GM23248 (cell line): ENCODE measurements at places on chromosomes 2 and 18. TPM values are rescaled to one million over a fixed set of nuclear protein-coding genes. Genes with fewer than 3 reads are reported as not detected.

DNA sequence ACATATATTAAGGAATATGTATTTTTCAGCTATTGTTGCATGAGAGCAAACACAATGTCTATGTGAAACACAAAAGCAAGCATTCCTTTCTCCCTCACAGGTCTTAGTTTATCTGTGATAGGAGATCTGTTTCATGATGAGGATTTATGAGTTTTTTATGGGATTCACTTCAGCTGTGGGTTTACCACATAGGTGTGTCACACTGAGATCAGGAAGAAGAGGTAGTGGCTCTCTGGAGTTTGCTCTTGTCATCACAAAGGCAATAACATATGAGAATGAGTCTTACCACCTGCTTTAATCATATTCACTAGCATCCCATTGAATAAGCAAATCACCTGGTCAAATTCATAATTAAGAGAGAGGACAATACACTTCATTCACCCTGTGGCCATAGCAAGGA is 960.3 kb upstream of the SLC39A10 start:
- DNase-seq: no peak

ZSWIM2 gene
- not detected in 2 replicates for total RNA-seq

DNA sequence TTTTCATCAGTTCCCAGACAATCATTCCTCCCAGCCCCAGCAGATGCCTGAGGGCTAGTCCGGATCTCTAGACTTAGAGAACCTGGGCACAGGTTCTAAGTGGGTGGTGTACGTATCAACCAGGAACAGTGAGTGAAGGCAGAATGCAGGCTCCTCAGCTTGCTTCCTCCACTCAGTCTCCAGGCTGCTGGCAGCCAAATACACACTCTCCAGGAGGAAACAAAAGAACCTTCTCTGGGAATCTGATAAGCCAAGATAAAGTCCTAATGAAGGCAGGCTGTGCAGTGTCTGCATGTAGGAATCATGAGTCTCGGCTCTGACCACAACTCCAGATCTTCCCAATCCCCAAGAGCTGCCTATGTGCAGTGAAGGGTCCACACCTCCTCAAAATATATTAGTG is 245.7 kb downstream of the SP3 start:
- no peak for DNase-seq

GRCh38 chr2:212034841-212035585 is 503.6 kb downstream of the ERBB4 start:
- DNase-seq: no peak

GRCh38 chr2:204282525-204282924 is 262.8 kb upstream of the PARD3B start:
- DNase-seq: no peak

GRCh38 chr2:233036162-233036838 is 3.8 kb downstream of the NEU2 start:
- no peak for DNase-seq

MYL1 gene
- total RNA-seq: not detected in 2 replicates

DNA sequence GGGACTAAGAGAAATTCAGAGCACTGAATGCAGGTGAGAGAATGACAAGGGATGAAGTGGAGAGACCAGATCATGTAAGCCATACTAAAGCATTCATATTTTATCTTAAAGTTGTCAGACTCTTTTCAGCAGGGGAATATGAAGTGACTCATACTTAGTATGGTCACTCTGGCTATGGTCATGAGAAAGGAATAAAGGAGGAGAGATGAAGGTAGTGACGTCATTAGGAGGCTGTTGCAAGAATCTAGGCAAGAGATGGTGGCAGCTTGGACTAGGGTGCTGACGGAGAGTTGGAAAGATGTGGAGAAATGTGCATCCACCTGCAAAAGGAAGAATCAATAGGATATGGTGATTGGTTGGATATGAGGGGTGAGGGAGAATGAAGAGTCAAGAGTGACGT is 203.2 kb upstream of the ACVR2A start:
- peak; percentile 59 for DNase-seq

PCARE gene
- total RNA-seq: not detected in 2 replicates

ANKRD29 gene
- total RNA-seq: 8.9 and 9.2 TPM in 2 replicates

RAPGEF4 gene
- 2.2 TPM in 1 of 2 replicates, not detected in the other for total RNA-seq

ALPG gene
- total RNA-seq: not detected in 2 replicates

DNA sequence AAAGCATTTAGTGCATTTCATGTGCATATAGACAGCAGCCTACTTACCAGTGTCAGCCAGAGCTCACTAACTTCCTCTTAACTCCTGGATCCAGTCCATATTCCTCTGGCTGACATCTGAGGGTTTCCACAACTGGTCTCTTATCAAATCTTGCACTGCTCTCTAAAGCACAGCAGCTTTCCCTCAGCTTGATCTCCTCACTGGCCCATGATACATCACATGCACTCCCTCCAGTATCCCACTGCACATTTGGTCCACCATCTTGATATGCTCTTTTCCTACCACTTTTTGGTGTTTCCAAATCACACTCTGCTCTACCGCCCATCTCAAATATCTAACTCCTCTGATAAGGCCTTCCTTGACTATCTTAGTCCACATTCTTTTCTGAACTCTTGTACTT is 105.0 kb upstream of the ZFP36L2 start:
- DNase-seq: no peak

- no peak for DNase-seq
Observed at GRCh38 chr18:34077599-34077998, 147.1 kb downstream of the NOL4 start.

- DNase-seq: peak; percentile 5
Observed at GRCh38 chr18:13336841-13337240, 118.3 kb downstream of the LDLRAD4 start.

DNA sequence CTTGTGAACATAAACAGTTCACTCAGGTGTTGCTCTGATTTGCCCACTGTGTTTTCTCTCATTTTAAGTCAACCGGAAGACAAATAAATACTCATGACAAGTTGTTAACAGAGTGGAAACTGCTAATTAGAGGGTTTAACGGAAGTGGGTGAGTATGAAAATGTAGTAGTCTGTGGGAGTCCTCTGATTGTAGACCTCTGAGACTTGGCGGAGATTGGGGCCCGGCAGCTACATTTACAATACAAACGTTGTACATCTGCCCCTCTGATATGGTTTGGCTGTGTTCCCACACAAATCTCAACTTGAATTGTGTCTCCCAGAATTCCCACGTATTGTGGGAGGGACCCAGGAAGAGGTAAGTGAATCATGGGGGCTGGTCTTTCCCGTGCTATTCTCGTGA is 107.3 kb upstream of the FAM98A start:
- no peak for DNase-seq

- no peak for DNase-seq
Observed at GRCh38 chr18:58687871-58688308, 16.6 kb downstream of the MALT1 start.

UGT1A10 gene
- not detected in 2 replicates for total RNA-seq

- peak; percentile 67 for DNase-seq
Observed at GRCh38 chr18:62183578-62184195, 3.2 kb downstream of the PIGN start.

- peak; percentile 83 for DNase-seq
Observed at GRCh38 chr2:200703127-200703925, 108.4 kb upstream of the BZW1 start.

MAP3K19 gene
- not detected in 2 replicates for total RNA-seq

- no peak for DNase-seq
Observed at GRCh38 chr2:200353874-200354273, 47.4 kb downstream of the SPATS2L start.

- DNase-seq: peak; percentile 68
Observed at GRCh38 chr2:68709421-68709911, 25.1 kb upstream of the ARHGAP25 start.

GRCh38 chr2:238744951-238745350 is 102.9 kb upstream of the TWIST2 start:
- DNase-seq: no peak

DNA sequence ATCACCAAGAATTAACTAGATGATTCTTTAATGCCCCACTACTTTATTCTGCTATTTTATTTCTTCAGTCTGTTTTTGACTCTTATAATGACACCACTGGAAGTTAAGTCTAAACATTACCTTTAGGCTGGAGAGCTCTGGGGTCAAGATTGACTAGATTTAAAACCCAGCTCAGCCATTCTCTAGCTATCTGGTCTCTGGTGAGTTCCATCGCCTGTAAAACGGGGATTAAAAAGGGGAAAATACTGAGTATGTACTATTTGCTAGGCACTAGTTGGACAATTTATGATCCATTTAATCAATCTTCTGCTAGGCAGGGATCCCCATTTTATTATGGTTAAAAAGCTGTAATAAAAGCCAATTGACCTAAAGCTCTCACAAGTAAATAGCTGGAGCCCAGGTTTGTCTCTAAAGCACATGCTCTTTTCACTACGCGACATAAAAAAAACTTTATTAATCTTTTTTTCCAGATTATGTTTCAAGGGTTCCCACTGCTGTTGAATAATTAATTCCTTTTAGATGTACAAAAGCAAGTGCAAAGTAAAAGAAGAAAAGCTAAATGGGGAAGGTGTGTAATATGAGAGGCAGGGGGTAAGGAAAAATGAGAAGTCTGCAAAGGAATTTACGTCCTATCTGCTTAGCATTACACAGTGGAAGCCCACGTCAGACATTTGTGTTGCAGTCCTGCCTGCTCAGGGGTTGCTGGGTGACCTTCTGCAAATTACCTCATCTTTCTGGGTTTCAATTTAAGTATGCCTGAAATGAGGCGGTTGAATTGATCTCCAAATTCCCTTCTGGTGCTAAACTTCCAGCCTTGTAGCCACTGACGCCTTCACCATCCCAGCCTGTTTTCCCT is 918 bp upstream of the NABP1 start:
- DNase-seq: peak; percentile 93

TBR1 gene
- total RNA-seq: 0.97 TPM in 1 of 2 replicates, not detected in the other

PKP4 gene
- 27.7 and 32.2 TPM in 2 replicates for total RNA-seq

AQP12A gene
- total RNA-seq: not detected in 2 replicates

DNA sequence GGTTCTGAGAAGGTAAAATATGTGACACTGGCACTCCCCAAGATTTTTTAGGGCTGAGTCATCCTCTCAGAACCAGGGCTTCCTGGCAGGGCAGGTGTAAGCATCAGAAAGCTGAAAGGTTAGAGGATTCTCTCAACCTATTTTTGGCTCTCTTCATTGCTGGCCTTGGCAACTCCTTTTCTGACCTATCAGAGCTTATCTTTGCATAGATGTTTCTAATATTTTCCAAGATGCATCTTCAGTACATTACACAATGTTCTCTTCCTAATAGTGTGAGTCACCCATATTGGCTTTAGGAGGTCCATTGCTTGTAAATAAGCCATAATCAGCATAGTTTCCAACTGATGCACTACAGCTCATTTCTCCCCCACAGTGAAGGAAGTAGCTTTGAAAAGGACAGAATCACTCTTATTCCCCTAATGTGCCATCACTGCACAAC is 2008.4 kb upstream of the PIK3C3 start:
- peak; percentile 88 for DNase-seq
